HFF-Myc (cell line): ENCODE measurements at places on chromosomes 3 and 15.

- DNase-seq = no peak
These were observed 56.1 kb downstream of the BFSP2 start for GRCh38 chr3:133455960-133456359.

- DNase-seq = no peak
These were observed 106.5 kb upstream of the P2RY1 start for GRCh38 chr3:152728231-152728980.

GRCh38 chr3:58799271-58799670 is 132.7 kb upstream of the FAM3D start:
- no peak for DNase-seq

GRCh38 chr3:140128217-140128616 is 193.2 kb downstream of the CLSTN2 start:
- DNase-seq = no peak

- no peak for DNase-seq
These were observed 23.2 kb upstream of the IQCF6 start for GRCh38 chr3:51802106-51802703.

DNA sequence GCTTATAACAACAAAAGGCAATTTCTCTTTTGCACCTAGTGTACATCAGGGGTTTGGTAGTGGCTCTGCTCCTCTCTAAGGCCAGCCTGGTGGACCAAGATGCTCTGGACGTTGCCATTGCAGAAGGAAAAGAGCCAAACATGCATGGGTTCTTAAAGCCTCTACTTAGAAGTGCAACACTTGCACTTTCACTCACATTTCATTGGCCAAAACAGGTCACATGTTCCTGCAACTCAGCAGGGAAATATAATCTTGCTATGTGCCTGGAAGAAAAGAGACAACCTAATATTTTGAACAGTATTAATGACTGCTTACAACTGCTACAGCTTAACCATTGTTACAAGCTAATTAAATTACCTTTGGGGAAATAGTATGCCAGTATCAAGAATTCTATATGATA is 182.9 kb downstream of the IL5RA start:
- no peak for DNase-seq

GRCh38 chr3:171944118-171945016 is 95.0 kb upstream of the FNDC3B start:
- no peak for DNase-seq

GRCh38 chr3:123694366-123695087 is 109.7 kb upstream of the HACD2 start:
- DNase-seq = no peak

- no peak for DNase-seq
These were observed 258.2 kb upstream of the CFAP20DC start for GRCh38 chr3:59308001-59308400.

DNA sequence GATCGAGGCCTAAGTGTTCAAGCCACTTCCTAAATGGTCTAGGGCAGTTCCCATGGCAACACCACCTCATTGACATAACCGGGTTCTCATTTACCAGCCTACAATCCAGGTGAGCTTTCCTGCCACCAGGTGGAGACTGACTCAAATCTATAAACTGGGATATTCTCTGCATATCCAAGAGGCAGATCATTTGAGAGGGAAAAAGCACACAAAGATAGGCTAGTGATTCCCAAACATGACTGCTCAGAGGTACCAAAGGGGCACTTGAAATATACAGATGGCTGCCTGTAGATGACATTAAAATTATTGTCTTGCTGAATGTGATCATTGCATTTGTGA is 141.3 kb upstream of the PROK2 start:
- DNase-seq = no peak

DNA sequence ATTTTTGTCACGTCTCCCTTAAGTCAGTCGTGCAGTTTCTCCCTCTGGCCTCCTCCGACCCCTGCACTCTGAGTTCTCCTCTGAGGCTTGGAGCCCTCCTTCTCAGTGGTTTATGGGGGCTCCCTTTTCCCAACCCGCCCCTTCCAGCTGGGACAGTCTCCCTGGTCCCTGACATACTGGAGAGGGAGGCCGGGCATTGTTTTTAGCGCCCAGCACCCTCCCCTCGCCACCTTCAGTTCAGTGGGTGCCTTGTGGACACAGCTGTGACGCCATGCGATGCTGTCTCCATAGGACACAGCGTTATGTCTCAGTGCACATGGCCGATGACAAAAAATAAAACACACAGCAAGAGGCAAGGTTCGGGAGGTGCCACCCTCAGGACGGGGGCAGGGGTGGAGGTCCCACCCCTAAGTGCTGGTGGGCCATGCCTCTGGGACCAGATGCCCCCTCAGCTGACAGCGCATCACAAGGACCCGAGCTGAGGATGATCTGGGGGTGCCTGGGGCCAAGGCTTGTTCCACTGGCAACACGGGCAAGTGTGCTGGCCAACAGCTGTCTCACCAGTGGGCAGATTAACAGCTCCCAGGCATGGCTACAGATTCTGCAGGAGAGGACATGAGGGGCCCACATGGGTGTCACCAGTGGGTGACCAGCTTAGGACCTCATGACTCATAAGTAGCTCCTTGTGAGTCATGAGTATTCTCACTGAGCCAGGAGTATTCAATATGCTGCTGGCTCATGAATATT is 81.6 kb downstream of the PLXNA1 start:
- peak; percentile 29 for DNase-seq

- no peak for DNase-seq
These were observed 44.9 kb downstream of the PEX5L start for GRCh38 chr3:179991883-179992282.

GRCh38 chr3:179063945-179064560 is 7.6 kb downstream of the ZMAT3 start:
- DNase-seq = no peak

GRCh38 chr15:52019394-52020220 is 588 bp downstream of the MAPK6 start:
- DNase-seq = no peak

DNA sequence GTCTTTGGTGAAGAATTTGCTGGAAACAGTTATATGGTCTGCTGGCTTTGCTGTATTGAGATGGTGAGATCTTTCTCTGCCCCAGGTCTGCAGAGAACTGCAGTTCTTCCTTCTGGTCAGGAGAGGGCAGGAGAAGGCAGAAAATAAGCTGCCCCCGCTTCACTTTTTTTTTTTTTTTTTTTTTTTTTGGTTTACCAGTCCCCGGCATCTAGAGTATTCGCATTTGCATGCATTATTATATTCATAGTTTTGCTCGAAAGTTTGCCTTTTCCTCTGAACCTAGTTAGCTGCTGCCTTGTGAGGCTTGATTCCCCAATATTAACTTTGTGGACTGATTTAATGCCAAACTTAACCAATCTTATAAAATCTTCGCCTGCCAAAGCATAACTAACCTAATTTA is 10.6 kb upstream of the PARL start:
- DNase-seq = no peak

DNA sequence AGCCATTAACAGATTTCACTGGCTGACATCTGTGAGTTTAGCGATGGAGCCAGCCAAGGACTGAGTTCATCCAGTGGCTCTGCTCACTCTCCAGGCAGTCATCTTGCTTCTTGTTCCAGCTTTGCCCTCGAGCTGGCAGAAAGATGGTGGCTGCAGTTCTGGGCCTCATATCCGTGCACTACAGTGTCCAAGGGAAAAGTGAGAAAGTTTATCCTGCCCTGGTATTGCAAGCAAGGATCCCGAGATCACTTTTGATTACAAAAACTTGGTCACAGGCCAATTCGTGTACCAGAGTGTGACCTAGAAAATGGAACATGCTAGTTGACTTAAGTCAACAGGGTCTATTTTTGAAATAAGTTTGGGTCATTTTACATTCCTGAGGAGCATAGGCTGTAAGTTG is 288.0 kb upstream of the CHRM5 start:
- no peak for DNase-seq

- no peak for DNase-seq
These were observed 52.4 kb upstream of the RGMA start for GRCh38 chr15:93141371-93141794.

- no peak for DNase-seq
These were observed 527.4 kb upstream of the PROK2 start for GRCh38 chr3:72312339-72312738.

DNA sequence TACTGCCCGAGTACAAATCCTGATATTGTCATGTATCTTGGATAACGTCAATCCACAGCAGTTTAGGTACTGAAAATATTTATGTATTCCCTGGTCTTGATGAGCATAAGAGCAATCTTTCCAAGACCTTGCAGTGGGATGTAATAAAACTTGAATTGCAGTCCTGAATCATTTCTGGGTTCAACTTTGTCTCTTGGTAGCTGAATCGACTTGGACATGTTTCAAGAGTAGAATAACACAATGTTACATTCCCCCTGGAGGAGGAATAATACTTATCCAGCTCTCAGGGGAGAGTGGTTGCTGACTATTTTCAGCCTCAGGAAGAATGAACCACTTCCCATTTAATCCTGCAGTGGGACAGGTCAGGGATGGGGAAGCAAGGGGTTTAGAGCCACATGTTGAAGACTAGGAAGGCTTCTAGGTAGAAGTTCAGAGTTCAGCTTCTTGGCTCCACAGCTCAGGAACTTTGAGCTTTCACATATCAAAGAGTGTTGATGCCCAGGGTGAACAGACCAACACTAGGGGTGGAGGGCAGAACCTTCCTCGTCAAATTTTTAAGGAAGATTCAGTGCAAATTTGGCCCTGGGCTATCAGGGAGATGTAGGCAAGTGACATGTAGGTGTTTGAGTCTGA is 43.4 kb upstream of the GPD1L start:
- DNase-seq = no peak

- no peak for DNase-seq
These were observed 74.4 kb downstream of the DAPK2 start for GRCh38 chr15:63971904-63972303.

DNA sequence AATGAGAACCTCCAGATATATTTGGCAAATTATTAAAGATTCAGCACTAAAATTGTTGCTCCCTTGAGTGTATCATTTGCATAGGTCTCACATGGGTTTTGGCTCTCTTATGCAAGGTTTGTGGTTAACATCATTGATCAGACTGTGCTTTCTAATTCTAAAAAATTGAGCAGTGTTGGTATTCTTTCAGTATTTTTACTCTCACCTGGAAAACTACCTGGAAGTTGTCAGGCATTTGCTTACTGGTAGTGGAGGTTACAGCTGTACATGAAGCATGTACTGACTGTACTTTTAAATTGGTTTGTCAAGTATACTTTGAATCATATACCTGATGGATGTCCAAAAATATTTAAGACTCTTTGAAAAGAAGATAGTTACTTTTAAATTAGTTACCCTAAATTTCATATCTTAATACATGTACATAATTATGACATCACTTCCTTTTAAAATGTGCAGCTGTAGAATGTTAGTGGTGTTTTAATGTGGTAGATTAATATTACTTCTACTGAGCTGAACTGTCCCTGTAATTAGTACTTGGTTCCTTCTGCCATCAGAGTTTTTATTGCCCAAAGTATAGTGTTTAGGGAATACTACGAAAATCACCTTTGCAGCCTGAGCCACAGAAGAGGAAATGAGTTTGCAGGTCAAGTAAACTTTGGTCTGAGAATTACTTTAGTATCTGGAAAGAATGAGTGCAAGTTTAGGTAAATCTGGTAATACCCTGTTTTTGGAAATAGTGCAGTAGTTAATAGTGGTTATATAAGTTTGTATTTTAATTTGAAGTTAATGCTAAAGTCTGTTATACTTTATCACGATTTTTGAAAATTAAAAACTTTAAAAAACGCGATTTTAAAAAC is 2.8 kb downstream of the CHD2 start:
- DNase-seq = no peak

DNA sequence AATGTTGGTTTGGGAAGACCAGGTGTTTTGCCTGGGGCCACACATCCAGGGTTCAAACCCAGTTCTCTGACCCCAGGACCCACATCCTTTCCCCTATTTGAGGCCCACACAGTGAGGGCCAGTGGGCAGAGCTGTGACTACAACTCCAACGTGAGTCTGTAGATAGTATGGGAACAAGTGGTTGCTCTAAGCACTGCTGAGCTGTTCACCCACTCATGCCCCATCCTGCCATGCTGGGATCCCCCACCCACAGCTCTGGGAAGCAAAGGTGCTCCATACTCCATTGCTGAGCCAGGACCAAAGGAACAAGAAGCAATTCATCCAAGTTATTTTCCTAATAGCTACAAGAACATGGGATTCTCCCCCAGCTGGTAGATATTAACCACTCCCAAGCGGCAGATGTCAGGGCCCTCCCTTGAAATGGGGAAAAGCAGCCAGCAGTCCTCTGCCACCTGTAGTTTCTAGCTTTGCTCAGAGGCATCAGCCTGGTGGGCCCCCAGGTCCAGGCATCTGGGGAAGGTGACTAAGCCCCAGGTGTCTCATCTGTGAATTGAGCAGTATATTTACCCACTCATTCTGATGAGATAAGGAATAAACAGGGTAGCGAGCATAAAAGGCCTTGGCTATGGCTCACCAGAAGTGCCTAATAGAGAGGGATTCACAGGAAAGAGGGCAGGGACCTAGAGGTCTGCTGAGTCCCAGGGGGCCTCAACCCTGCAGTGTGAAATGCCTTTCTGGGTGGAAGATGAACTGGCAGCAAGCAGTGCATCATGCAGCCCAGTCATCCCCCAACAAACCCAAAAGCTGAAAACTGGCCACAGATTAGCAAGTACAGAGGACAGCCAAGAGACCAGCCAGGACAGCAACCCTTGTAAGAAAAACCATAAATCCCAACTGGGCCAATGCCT is 33.4 kb downstream of the POC1A start:
- DNase-seq = no peak

DNA sequence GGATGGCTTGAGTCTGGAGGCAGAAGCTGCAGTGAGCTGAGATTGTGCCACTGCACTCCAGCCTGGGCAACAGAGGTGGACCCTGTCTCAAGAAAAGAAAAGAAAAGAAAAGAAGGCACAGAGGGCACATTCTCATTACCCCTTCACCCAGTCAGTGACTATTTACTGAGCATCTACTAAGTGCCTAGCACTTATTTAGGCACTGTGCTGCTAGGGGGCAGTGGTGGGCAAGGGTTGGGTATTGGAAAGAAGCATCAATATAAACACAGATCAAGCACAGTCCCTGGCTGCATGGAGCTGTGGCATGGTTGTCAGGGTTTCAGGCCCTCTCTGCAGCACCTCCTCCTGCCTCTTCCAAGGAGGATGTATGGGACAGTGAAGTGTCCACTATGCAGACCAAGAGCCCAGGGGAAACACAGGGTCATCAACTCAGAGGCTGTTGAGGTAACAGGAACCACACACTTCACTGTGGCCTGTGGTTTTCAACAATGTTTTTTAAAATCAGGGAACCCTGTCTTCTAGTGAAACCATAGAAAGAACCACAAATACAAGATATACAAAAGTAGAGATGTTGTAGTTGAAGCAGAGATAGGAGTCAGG is 138.5 kb downstream of the RAB11A start:
- no peak for DNase-seq

GRCh38 chr3:122003112-122003511 is 18.9 kb downstream of the ILDR1 start:
- DNase-seq = no peak

DNA sequence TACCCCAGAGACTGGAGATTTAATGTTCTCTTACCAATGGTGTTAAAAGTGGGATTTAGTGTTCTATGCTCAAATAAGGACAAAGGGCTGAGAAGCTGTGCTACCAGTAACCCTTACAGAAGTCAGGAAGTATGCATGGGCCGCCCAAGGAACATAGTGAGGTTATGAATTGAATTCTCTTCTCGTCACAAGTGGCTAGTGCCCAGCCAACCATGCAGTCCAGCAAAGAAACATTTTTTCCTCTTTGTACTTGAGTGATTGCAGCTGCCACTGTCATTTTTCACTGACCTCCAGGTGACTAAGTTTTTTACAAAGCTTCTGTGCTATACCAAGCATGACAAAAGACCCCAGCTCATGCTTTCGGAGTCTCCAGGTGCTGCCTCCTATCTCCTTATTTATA is 110.6 kb upstream of the DCBLD2 start:
- no peak for DNase-seq

GRCh38 chr3:183211352-183211751 is 41.7 kb upstream of the B3GNT5 start:
- DNase-seq = no peak
